Aorta (tissue), 5 donors: ENCODE measurements at places on chromosomes 13 and 19.

DNA sequence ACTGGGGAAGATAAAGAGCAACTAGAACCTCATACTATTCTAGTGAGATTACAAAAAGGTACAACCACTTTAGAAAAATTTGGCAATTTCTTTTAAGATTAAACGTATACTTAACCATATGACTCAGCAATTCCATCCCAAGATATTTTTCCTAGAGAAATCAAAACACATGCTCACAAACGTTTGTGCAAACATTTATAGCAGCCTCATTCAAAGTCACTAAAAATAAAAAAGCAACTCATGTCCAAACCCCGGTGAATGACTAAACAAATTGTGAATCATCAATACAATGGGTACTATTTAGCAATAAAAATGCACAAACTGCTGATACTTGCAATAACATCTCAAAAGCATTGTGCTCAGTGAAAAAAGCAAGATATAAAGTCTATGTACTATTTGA is 121.5 kb downstream of the FRY start:
- DNase-seq = no peak

- DNase-seq = no peak
Measured at GRCh38 chr13:95174517-95174916, 126.7 kb downstream of the ABCC4 start.

GRCh38 chr19:39469567-39469966 is 11.1 kb upstream of the TIMM50 start:
- DNase-seq = no peak

GRCh38 chr13:99636728-99637353 is 135.6 kb downstream of the TM9SF2 start:
- no peak for DNase-seq

GRCh38 chr13:90995614-90996013 is 351.9 kb upstream of the MIR17HG start:
- no peak for DNase-seq
